ENCODE measurements at places on chromosomes 1 and 21.

- DNase-seq, result peak; percentile 53
Measured at GRCh38 chr21:41167348-41168342, at the start of gene BACE2. Gene BACE2 (plus strand): TSS chr21:41168160. CDS start chr21:41168264, 104 bp downstream.

DNA sequence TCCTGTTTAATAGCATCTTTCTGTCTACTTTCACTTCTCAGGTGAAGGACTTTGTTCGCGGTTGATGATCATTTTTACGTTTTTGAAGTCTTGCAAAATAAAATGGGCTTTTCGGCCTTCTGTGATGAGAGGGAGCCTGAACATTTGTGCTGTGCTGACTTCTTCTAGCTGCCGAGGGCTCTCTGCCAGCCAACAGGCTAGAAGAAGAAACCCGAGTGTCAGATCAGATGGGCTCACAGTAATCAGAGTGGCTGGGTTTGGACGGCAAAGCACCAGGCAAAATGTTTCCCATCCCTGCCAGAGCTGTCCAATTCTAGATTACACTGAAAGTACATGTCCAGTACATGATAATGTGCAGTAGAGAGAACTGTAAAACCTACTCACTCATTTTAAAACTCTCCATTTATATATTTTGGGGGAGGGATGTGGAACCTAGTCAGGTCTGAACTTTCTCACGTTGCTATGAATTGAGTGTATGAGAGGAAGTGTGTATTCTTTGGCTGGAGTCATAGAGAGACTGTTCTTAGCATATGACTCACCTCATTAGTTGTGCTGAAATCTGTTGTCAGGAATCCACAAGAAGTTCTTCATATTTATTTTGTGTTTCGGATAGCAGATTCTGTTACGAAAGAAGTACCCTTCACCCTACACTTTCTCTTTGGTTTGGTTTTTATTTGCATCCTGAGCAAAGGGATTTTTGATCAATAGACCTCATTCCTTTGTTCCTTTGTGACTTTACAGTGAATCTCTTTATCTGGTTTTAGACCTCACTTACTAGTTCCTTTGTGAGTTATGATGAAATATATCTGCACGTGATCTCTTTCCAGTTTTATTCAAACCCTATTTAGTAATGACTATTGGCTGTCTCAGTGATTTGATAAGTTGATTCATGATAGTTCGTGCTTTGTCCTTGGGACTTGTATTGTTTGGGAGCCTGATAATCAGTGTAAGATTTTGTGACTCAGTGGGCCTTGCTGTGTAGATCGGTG lies 4.8 kb downstream of the ATP1A1 start:
- DNase-seq, result peak; percentile 52

- DNase-seq, result no peak
Measured at GRCh38 chr1:47188791-47189785, 748 bp downstream of the PDZK1IP1 start.

GRCh38 chr1:210099921-210100320 lies 132.7 kb upstream of the SERTAD4 start:
- no peak for DNase-seq

DNA sequence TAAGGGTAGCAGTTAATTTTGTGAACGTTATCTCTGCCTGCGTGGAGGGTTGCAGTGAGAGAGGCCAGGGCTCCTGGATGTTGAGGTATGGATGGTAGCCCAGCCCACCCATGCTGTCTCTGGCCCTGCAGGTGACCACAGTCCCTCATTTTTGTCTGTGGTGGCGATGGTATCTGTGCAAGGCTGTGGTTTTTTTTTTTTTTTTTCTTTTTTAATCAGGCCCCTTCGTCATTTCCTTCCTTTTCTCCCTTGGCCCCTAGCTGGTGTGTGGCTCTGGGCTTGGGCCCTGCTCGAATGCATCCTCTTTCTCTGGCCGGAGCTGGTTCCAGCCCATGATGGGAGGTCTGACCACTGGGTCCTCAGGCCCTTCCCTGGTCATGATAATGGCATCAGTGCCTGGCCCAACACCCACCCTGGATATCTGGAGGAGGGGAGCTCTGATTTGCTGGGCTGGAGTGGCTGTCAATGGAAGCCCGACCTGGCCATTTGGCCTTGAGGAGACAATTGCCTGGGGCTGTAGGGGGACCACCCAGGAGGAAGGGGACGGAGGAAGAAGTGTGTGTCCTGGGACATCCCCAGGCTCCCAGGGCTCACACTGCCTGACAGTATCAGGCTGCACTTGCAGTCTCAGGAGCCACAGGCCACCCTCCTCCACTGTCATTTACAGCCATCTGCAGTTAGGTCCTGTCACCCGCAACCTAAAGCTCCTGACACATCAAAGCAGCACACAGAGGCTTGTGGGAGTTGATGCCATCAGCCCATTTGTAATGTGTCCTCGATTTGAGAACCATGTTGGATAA lies 8.1 kb upstream of the RNF187 start:
- DNase-seq, result no peak

- no peak for DNase-seq
Measured at GRCh38 chr21:34537838-34538237, 25.8 kb upstream of the KCNE1 start.

DNA sequence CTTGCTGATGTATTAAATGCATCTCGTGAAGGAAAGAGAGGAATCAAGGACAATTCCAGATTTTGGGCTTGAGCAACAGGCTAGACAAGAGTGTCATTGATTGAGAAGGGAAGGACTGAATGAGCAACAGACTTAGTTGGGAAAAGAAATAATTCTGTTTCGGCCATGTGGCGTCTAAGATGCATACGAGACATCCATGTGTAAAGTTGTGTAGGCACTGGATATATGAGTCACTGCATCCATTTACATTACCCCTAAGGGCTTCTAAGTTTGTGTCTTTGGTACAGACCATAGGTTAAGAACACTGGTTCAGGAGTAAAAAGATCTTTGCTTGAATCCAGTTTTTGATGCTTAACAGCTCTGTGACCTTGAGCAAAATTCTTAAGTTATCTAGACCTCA lies 307.0 kb upstream of the SGIP1 start:
- DNase-seq, result no peak

DNA sequence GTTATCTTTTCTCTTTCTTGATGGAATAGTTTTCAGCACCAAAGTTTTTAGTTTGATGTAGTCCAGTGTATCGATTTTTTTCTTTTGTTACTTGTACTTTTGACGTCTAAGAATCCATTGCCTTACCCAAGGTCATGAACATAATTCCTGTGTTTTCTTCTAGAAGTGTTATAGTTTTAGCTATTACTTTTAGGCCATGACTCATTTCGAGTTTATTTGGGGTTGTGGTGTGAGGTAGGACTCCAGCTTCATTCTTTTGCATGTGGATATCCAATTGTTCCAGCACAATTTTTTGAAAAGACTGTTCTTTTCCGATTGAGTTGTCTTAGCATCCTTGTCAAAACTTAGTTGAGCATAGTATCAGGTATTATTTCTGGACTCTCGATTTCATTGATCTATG lies 79.4 kb upstream of the SELENON start:
- no peak for DNase-seq

DNA sequence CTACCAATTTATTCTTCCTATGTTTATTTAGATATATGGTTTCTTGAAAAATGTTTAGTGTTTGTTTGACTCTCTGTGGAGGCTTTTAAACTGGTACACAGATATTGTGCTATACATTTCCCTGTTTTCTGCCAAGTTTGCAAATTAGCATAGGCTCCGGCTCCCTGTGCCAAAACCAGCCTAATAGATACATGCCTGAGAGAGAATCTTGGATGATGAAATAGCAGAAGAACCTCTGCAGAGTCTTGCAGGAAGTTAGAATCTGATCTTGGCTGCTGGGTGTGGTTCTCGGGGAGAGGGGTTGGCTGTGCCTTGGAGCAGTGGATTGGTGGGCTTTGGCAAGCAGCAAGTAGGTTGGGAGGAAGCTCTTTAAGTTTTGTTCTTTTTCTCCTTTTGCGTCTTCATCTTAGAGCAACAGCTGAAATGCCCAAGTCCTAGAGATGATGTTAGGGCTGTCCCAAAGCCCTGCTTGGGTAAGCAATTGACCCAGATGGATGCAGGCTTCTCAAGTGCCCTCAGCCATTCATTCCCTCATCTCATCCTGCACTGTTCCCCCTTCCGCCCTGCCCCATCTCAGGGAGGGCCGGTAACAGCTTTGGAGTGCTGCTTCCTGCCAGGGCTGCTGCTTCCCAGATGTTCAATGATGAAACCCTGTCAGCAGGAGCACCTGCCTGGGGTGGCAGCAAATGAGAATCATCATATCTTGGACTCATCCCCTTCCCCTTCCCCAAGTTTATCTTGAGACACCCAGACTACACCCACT lies 9.3 kb downstream of the PLA2G2A start:
- DNase-seq, result no peak

DNA sequence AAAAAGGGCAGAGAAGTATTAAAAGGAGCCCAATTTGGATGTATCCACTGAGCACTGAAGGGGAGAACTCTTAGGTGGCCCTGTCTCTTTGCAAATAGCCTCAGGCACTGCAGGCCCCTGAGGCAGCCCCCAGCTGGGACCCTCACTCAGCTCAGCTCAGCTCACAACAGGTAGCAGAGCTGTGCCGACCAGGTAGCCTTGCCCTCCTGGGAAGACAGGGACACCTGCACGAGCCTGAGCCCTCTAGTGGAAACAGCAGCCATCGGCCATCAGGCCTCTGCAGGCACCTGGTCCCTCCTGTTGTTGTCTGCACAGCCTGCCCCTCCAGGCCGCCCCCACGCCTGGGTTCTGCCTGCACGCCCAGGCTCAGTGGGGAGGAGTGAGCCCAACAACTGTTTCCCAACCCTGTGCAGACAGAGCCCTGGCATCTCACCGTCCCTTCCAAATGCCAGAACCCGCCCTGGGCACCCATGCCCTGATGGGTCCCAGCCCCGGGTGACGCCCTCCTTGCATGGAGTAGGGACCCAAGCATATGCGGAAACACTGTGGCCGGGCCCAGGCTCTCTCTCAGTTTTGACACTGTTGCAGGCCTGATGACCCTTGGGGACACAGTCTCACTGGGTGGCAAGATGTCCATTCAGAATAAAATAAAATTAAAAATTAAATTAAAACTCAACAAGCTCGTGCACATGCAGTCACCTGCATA lies 60.0 kb upstream of the AJAP1 start:
- peak; percentile 2 for DNase-seq

- DNase-seq, result no peak
Measured at GRCh38 chr21:33848249-33848953, 67.2 kb downstream of the ATP5PO start.

DNA sequence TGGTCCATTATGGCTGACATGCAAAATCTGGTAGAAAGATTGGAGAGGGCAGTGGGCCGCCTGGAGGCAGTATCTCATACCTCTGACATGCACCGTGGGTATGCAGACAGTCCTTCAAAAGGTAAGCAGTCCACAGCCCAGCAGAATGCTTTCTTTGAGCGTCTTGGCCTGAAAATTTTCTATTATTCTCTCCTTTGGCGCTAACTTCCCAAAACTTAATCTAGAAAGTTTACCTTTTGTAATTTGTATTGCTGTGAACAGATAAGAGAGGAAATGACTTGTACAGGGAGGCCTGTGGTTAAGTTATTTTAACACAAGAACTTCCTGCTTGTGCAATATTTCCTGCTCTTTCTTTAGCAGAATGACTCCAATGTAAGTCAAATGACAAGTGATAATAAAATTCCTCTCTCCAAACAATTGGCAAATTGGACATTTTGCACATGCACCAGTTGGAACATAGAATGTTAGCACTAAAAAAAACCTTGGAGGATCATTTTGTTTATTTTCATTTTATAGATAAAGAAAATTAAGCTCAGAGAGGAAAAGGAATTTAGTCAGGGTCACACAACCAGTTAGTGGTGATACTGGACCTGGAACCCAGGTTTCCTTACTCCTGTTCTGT lies 18.9 kb downstream of the CAP1 start:
- no peak for DNase-seq

GRCh38 chr1:244050835-244051444 lies at the start of gene ZBTB18:
Gene ZBTB18 (plus strand): TSS chr1:244051283. CDS start chr1:244051432, 149 bp downstream.
- peak; percentile 8 for DNase-seq

DNA sequence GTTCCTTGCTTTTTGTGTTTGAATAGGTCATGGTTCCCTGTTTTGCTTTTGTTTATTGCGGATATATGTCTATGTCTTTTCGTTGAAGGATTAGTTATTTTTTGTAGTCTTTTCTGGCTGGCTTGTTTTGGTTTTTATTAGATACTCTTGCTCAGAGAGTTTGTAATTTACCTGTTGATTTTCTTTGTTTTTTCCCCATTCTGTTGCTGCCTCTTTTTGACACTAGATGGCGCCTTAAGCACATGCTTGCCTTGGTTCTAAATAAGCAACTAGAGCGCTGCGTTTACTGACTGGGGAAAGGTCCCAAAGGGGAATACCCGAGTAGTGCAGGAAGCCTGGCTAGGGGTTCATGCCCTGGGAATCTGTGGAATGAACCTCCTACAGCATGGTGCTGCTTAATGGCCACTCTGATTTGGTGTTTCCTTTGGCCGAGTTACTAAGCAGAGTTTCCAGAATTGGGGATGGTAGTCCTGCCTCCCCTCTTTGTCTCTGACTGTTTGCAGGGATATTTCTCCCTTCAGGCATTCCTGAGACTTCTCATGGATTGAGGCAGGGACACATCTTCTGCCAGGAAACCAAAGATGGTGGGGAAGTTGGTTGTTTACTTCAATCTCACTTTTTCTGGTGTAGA lies 143.2 kb downstream of the PTPRU start:
- DNase-seq, result peak; percentile 68

GRCh38 chr1:67347688-67348472 lies 40.2 kb downstream of the IL12RB2 start:
- DNase-seq, result peak; percentile 89

GRCh38 chr1:226335661-226336060 lies 26.7 kb upstream of the LIN9 start:
- DNase-seq, result no peak

GRCh38 chr1:18691648-18692047 lies 61.0 kb downstream of the PAX7 start:
- DNase-seq, result no peak

- no peak for DNase-seq
Measured at GRCh38 chr1:27931759-27932158, 3.0 kb upstream of the SMPDL3B start.

DNA sequence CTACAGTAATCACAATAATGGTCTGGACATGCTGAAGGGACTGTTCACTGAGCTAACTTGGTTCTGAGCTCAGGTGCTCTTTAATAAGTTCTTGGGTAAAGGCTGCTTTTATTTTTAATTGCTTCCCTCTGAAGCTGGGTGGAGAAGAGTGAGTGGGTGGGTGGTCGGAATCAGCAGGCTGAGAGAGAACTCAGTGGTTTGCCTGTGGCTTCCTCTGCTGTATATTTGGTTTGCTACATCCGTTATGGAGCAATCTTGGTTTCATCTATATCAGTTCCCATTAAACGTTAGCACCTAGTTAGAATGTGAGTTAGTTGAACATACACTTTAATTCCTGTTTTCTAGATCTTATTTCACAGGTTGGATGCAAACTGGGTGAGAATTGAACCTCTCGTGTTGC lies 23.3 kb downstream of the CNIH4 start:
- no peak for DNase-seq

- DNase-seq, result peak; percentile 91
Measured at GRCh38 chr21:19228226-19228625, 824.6 kb upstream of the TMPRSS15 start.

- no peak for DNase-seq
Measured at GRCh38 chr1:97034651-97035050, 313.1 kb downstream of the PTBP2 start.

All from NCI-H1105 treated with DMSO at 0.1 percent for 48 hours (cell line).